ENCODE measurements at places on chromosomes 7 and 10.

- no peak for DNase-seq
Measured at GRCh38 chr10:132611986-132612385, 74.4 kb downstream of the INPP5A start.

DNA sequence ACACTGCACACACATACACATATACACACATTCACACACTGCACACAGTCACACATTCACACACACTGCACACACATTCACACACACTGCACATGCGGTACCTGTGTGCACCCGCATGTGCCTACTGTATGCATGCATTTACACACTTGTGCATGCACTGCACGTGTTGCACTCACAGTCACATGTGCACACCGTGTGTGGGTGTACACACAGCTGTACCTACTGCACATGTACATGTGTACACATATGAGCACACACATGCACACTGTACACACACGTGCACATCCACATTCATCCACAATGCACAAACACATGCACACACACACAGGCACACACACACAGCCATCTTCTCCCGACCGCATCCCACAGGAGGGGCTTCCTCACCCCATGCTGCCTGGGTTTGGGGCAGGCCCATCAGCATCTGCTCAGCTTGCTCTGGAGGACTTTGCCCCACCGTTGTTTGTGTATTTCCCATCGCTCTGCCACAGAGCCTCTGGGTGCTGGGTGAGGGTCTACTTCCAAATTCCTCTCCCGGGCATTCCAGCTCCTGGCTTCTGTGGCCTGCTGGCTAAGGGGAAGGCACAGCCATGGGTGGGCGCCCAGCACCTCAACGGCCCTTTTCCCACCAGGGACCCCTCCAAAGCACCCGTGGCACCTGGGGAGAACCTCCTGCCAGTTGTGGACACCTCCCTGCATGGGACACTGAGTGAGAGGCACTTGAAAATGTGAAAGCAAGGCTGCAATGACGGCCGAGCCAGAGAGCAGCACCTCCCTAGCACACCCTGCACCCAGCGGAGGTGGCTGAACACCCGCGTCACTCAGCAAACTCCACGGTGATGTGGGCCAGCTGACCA, 324.3 kb downstream of the PTPRN2 start:
- DNase-seq = no peak

- DNase-seq = no peak
Measured at GRCh38 chr10:52755297-52756062, 17.1 kb downstream of the MBL2 start.

GRCh38 chr7:134766779-134767519, 12.5 kb upstream of the CALD1 start:
- DNase-seq = no peak

- no peak for DNase-seq
Measured at GRCh38 chr7:107902381-107902780, 11.4 kb downstream of the DLD start.

DNA sequence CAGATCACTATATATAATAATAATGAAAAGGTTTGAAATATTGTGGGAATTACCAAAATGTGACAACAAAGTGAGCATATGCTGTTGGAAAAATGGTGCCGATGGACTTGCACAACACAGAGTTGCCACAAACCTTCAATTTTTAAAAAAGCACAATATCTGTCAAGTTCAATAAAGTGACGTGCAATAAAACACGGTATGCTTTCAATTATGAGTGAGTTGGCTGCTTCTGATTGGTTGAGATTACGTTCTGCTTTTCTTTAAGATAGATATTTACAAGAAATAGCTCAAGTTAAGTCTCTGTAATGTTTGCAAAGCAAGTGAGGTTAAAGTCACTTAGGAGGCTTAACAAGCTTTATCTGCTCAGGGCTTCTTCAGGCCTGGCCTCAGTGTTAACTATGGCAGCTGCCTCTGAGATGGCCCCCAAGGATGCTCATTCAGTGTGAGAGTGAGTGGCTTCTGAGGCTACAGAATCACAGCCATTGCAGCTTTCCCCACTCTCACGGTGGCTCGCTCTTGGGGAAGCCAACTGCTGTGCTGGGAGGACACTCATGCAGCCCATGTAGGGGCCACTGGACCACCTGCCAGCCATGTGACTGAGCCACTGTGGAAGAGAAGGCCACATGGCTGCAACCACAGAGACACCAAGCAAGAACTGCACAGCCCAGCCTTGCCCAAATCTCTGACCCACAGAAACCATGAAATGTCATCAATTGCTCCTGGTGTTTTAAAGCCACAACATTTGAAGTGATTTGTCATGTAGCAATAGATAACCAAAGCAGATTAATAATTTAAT, 78.3 kb upstream of the TMEM72 start:
- no peak for DNase-seq

- no peak for DNase-seq
Measured at GRCh38 chr10:18984531-18984930, 64.1 kb upstream of the MALRD1 start.

GRCh38 chr7:47088329-47089067, 493.4 kb downstream of the TNS3 start:
- DNase-seq = peak; percentile 87

DNA sequence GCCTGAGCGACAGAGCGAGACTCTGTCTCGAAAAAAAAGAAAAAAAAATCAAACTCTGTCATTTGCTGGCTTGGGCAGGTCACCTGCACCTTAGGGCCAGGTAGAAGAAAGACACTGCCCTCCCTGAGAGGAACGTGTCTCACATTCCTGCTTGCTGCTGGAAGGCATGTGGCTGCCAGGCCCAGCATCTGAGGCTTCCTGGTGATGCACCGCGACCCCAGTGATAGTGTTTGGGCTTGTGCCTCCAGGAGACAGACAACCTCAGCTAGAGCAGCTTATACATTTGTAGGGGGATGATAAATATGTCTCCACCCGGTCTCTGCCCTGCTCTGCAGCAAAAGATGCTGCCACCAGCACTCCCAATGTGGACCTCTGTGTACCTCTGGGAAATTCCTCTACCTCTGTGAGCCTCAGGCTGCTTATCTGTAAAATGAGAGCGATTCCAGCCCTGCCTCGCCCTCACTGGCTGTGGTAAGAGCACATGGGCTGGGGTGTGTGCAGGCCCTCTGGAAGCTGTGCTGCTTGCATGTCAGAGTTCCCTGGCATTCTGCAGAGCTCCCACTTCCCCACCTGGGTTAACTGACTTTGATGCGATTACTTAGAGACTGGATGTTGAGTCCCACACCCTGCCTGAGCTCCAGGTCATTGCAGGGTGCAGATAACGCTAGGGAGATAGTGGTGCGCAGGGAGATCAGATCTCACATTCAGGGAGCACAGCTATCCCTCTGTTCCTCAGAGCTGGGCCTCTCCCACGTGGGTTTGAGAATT, 19.9 kb downstream of the SLC29A3 start:
- DNase-seq = no peak

DNA sequence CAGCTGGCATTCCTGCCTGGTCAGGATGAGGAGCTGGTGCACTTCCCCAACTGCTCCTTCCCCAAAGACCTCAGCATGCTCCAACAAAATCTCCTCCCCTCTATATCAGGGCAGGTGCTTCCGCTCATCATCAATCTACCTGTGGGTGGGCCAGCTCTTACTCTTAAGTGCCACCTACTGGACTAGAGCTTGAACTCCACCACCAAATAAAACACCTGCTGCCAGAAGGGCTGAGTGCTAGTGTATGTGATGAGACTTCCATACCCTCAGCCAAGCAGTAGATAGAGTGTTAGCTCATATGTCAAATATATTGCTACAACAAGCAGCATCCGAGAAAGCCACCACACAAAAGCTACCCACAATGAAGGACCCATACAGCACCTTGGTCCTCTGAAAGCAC, 264.3 kb downstream of the RNLS start:
- peak; percentile 42 for DNase-seq

- DNase-seq = no peak
Measured at GRCh38 chr7:7808156-7808555, 89.7 kb upstream of the RPA3 start.

- peak; percentile 42 for DNase-seq
Measured at GRCh38 chr10:124025660-124026588, 67.5 kb downstream of the CHST15 start.

- DNase-seq = peak; percentile 42
Measured at GRCh38 chr10:122263971-122264370, 7.1 kb upstream of the BTBD16 start.

DNA sequence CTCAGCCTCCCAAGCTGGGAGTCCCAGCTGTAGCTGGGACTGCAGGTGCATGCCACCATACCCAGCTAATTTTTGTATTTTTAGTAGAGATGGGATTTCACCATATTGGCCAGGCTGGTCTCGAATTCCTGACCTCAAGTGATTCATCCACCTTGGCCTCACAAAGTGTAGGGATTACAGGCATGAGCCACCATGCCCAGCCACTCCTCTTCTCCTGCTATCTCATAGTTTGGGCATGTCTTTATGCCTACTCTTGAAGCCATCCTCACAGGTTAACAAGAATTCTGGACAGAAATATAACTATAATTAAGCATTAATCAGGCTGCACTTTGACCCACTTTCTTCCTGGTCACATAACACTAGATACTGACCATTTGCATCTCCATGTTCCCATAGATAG, 28.6 kb upstream of the C10orf67 start:
- DNase-seq = no peak

- no peak for DNase-seq
Measured at GRCh38 chr7:14924398-14924797, 21.8 kb upstream of the DGKB start.

- no peak for DNase-seq
Measured at GRCh38 chr10:132540456-132540855, 2.9 kb downstream of the INPP5A start.

GRCh38 chr7:9657257-9657656, 1223.8 kb downstream of the NXPH1 start:
- peak; percentile 11 for DNase-seq

DNA sequence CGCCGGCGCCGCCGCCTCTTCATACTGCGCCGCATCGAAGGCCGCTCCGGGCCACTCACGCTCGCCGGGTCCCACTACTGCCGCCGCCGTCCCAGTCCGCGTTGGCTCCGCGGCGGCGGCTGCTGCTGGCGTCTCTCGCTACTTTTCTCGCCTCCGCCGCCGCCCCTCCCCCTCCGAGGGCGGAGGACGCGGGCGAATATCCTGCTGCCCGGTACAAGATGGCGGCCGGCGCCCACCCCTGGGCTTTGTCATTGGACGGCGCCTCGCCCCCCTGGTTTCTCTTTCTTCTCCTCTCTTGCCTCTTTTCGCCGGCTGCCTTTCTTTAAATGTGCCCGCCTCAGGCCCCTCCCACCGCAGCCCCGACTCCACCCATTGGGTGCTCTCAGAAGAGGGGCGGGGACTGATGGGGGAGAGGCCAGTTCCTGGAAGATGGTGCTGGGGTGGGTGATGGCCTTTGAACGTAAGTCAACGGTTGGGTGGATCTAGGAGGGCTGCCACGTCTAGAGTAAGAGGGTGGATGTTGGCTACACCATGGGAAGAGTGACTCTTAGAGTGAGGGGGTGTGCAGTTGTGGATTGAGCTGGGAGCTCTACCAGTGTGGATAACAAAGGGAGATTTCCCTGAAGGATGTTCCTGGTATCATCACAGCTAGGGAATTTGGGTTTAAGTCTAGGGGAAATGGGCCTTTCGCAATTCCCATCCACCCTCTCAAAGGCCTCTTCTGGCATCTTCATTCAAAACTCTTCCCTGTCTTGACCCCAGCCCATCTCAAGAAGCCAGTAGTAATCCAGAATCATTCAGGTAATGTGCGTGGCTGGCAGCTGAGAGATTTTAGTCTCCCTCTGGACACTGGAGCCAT, at the start of gene CCDC71L:
TSS of gene CCDC71L (minus strand) at position 297 of the 859 bp plus-strand sequence. CDS start at position 35, 262 bp downstream.
- DNase-seq = peak; percentile 94

DNA sequence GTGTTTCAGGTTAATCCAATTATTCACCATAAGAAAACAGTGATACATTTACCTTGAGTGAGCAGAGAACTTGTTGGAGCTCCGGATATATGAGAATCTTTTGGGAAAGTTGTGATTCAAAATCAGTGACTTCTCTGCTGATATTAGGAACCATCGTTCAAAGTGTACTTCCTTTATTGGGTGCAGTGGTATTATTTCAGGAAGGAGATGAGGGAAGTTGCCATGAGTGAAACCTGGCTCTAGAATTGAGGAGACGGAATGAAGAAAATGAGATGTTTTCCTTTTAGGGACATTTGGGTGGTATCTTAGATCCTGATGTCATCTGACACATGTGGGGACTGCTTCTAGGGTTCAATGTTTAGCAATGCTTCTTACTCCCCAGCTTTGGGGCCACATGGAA, 343.9 kb downstream of the ABCA13 start:
- DNase-seq = no peak

- no peak for DNase-seq
Measured at GRCh38 chr7:79730971-79731370, 277.5 kb upstream of the MAGI2 start.

GRCh38 chr10:105468759-105469158, 827.7 kb downstream of the SORCS3 start:
- DNase-seq = no peak

- DNase-seq = no peak
Measured at GRCh38 chr10:131946321-131946751, 35.4 kb downstream of the BNIP3 start.

DNA sequence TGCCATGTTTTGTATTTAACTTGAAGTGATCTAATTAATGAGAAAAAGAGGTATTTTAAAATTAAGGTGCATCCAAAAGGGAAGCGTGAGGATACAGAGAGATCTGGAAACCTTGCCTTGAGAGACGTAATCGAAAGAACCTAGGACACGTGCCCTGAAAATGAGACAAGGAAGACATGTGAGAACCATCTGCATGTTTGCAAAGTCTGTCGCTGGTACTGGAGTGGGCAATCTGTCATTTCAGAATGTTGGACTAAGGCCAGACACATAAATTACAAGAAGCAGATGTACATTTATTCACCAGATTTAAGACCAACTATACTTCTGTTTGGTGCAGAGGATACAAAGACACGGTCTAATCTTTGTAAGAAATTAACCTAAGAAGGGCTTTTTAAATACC, 9.2 kb downstream of the AGR2 start:
- DNase-seq = no peak

DNA sequence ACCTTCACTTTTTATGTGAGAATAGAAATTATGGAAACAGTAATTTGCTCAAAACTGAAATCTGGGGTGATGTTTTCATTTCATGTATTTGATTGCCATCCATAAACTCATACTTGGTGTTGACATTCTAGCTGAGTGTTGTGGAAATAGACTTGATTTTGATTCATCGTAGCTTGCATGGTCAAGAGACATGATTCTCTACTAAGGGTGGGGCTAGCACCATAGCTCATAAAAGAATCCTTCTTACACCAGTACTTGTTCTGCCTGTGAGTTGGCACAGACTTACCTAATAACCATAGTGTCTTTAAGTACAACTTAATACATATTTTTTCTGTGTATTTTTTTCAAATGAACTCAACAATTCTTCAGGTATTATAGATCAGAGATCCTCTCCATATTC, 36.6 kb downstream of the RAB18 start:
- no peak for DNase-seq

All from iPS-NIHi11 (cell line).